ENCODE measurements at places on chromosomes 5 and 9.

GRCh38 chr5:146528236-146528635, 12.2 kb upstream of the GPR151 start:
- DNase-seq = peak; percentile 55

GRCh38 chr9:134809292-134809691, 71.3 kb upstream of the FCN2 start:
- DNase-seq = no peak

GRCh38 chr9:114335745-114336144, 6.1 kb downstream of the ORM2 start:
- no peak for DNase-seq

- DNase-seq = no peak
These were observed 141.9 kb downstream of the PSAT1 start for GRCh38 chr9:78438780-78439179.

DNA sequence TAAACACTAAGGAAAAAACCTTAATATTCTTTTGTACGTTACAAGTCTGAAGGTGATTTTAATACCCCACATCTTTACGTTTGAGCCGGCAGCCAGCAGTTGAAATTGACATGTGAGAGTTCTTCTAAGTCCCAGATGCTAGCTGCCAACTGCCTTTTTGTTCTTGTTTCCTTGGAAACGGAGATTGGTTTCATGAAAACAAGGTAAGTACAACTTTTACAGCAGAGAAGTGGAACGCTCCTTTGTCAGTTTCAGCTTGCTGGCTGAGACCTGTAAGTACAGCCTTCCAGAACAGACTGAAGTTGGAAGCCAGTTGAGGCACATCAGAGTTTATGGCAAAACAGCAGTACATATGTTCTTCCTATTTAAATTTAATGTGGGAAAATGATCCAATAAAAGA, 1018.4 kb upstream of the ARRDC3 start:
- no peak for DNase-seq

- DNase-seq = no peak
These were observed 101.2 kb upstream of the GDNF start for GRCh38 chr5:37940931-37941623.

GRCh38 chr5:118228489-118228888, 759.9 kb downstream of the DTWD2 start:
- no peak for DNase-seq

- no peak for DNase-seq
These were observed 91.4 kb upstream of the FCN2 start for GRCh38 chr9:134789168-134789567.

DNA sequence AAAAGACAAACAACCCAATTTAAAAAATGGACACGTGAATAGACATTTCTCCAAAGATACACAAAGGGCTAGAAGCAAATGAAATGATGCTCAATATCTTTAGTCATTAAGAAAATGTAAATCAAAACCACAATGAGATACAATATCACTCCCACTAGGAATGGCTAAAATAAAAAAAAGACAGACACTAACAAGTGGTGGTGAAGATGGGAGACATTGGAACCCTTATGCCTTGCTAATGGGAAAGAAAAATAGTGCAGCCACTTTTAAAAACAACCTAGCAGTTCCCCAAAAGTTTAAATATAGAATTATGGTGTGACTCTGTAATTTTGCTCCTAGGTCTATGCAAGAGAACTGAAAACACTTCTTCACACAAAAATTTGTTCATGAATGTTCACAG, 40.7 kb downstream of the SH3TC2 start:
- DNase-seq = no peak

GRCh38 chr9:134600836-134601638, 40.6 kb upstream of the COL5A1 start:
- no peak for DNase-seq

GRCh38 chr5:95923918-95924544, 37.6 kb downstream of the ELL2 start:
- peak; percentile 50 for DNase-seq

DNA sequence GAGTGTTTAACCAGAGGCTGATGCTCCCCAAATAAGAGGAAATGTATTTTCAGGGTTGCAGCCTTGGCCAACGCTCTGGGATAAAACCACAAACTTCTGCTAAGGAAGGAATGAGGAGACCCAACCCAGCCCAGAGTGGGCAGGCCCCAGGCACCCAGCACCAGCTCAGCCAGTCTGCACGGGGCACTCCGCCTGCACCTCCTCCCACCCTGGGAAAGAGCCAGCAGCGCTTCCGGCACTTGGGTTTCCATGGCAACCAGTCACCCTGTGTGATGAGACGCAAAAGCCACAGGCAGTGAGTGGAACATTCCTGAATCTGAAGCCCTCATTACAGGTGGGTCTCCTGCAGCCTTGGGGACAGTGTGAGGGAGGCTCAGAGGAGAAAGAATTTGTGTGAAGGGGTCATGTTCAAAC, 85.2 kb upstream of the ZBTB43 start:
- no peak for DNase-seq

DNA sequence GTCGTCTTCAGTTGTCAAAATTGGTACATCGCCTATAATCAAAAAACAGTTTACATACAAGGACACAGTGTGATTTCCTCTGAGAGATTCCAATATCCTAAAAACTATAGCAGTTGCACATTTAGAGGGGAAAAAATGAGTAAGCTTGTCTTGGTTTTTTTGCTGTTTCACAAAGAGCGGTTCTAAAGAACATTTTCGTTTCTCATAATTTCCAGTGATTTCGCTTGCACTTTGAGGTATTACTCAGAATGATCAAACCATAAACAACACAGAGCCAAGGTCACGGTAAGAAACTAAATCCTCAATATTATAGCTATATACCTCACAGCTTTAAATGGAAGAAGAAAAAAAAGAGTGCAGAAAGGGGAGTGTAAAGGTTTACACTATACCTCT, 861 bp downstream of the MTX3 start:
- DNase-seq = peak; percentile 40

DNA sequence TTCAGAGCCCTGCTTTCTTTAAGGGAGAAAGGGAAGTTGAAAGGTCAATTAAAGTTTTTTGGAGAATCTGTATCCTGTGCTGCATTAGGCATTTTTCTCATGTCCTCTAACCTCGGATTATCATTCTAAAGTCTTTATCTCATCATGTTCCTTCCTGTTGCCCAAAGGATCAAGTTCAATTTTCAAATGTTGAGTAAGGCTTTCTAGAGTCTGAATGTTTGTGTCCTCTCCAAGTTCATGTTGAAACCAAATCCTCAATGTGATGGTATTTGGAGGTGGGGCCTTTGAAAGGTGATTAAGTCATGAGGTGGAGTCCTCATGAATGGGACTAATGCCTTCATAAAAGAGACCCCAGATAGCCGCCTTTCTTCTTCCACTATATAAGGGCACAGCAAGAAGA, 20.2 kb upstream of the TNC start:
- no peak for DNase-seq

DNA sequence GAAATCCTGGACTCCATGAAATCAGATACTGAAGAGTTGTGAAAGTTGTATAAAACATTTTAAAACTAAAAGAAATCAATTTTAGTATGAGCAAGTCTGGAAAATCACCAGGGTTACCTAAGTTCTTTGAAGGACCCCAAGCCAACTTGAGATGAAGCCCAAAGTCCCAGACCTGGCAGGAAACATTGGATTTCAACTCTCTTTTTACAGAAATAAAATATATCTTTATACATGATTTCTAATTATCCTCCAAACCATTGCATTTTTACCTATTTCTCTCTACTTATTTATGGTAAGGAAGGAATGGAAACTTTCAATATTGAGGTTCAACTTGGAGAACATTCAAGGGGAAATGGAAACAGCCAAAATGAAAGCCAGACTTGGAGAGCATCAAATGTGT, 390.6 kb upstream of the C9orf72 start:
- DNase-seq = no peak

DNA sequence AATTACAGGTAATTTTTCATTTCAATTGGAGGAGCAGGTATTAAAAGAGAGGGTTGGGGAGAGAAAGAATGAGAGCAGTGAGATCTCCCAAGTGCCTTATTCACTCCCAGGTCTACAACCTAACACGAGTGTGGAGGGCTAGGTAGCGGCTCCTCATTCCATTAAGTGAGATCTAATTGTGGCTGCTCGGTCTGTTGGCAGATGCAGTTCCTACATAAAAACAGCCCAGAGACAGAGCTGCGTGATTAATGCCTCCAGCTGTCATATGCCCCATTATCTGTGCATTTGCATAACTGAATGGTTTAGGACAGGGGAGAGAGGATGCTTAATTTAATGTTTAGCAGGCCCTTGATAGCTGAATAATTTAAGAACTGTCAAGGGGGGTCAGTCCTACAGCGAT, 100.5 kb downstream of the PSAT1 start:
- DNase-seq = no peak

DNA sequence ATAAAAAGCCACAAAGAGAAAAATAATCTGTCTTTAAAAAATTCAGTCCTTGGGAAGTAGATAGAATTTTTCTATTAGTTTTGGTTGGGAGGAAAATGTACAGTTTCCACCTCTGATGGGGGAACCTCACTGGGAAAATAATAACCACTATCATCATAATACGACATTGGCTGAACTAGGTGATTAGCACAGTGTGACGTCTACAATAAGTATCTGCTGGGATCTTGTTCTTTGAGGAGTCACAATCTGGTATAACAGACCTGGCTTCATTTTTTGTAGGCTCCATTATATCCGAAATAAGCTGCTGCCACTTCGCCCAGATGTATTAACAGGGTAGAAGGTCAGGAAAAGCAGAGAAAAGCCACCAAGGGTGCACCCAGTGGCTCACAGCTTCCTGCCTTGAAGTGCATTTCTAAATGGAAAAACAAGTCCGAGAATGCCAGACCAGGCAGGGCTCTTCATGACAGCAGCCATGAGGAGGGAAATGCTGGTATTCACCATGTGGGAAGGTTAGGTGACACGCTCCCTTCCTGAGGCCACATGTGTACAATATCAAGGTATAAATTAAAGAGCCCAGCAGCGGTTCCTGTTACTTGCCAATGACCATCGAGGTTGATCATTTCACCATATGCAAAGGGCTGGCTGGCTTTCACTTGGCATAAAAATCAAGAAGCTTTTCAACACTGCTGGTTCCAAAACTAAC, 152.8 kb downstream of the PRELID2 start:
- no peak for DNase-seq

All from OCI-M1 (cell line).